ACHN (cell line): ENCODE measurements at places on chromosomes 2 and 18.

GRCh38 chr2:191435141-191435540 is 189.9 kb downstream of the MYO1B start:
- DNase-seq, result no peak

- no peak for DNase-seq
These were observed 12.5 kb upstream of the WDSUB1 start for GRCh38 chr2:159298967-159299366.

GRCh38 chr2:65371074-65371434 is 61.3 kb downstream of the SPRED2 start:
- no peak for DNase-seq

GRCh38 chr18:6219116-6219717 is 195.5 kb downstream of the L3MBTL4 start:
- peak; percentile 37 for DNase-seq

- peak; percentile 60 for DNase-seq
These were observed 68.1 kb downstream of the OLA1 start for GRCh38 chr2:174180165-174180724.

DNA sequence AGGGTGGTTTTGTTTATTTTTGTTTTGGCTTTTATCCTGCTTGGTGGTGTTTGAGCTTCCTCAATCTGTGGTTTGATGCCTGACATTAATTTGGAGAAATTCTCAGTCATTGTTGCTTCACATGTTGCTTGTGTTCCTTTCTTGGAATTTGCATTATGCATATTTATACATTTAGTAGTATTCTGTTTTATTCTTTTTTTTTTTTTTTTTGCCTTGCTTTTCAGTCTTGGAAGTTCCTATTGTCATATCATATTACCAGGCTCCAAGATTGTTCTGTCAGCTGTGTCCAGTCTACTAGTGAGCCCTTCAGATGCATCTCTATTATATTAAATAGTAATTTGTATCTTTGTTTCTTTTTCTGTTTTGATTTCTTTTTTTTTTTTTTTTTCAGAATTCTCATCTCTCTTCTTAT is 77.0 kb downstream of the EPC2 start:
- no peak for DNase-seq
